ENCODE measurements at places on chromosomes 2 and 18.

DNA sequence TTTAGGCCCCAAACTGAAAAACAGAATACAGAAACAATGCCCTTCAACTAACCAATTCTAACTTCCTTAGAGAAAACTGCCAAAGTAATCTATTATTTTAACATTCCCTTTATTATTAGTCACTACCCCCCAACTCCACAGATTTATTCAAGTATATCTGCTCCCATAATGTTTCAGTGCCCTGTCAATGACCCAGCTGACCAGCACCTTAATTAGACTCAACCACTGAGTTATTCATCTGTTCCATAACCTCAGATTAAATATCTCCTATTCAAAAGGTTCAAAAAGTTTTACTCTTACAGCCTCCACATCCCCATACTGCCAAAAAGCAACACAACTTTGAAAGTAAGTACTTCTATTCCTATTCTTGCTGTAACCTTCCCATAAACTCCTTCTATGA, 202.4 kb downstream of the EXOC6B start:
- DNase-seq = no peak

GRCh38 chr2:69547984-69548715, 95.4 kb downstream of the AAK1 start:
- no peak for DNase-seq

- DNase-seq = no peak
Observed at GRCh38 chr2:236366397-236366796, 102.2 kb upstream of the ASB18 start.

DNA sequence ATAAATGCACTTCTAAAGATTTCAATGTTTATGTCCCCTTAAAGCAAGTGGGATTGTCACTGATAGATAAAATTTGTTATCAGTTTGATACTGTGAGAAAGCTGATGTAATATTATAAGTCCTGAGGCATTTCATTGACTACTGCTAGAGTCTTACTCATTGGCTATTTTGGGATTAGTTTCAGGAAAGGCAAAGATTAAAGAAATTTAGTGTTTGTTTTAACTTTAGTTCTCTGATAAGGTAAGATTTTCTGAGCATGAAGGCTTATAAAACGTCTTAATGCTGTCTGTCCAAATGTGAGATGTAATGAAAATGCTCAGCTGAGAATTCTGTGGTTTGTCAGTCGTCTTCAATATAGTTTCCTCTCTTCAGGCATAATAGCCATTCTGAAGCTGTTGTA, 886.4 kb upstream of the CDH2 start:
- no peak for DNase-seq

- DNase-seq = no peak
Observed at GRCh38 chr2:11267931-11268330, 76.5 kb downstream of the ROCK2 start.

GRCh38 chr2:159753797-159754196, 41.5 kb downstream of the MARCHF7 start:
- no peak for DNase-seq

DNA sequence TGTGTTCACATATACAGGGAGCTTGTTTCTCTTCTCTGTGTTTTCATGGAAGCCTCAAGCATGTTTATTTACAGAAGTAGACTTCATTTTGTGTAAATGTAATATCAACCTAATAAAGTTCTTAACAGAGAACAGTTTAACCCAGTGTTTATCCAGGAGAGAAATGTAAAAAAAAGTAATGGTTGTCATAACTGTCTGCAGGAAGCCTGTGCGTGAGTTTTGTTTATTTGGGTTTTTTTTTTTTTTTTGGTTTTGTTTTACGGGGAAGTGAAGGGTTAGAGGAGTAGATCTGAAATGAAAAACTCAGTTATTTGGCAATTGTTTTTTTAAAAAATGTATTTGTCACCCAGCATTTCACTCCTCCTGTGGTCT, 124.7 kb downstream of the RAPGEF4 start:
- no peak for DNase-seq

GRCh38 chr2:140791802-140792201, 1339.0 kb downstream of the LRP1B start:
- no peak for DNase-seq

DNA sequence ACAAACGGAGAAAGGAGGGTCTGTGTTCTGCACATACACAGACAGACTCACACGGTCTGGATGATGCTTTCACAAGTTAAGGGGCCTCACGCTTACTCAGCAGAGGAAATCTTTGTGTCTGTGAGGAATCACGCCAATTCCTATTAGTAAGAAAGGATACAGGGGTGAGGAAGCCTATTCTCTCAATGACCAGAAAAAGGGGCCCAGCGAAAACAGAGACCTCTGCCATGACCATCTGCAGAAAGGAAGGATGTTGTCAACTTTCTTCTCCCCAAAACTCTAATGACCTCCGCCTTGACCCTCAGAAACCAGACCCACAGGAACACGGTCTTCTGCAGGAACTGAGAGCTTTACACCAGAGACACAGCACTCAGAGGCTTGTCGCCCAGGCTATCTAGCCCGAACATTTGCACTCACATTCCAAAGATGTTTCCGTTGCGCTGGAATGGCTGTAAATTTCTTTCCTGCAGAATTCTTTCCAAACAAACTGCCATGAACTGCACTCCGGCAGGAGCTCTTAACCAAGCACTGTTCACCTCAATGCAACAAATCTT, 186.3 kb downstream of the TCF4 start:
- DNase-seq = no peak

DNA sequence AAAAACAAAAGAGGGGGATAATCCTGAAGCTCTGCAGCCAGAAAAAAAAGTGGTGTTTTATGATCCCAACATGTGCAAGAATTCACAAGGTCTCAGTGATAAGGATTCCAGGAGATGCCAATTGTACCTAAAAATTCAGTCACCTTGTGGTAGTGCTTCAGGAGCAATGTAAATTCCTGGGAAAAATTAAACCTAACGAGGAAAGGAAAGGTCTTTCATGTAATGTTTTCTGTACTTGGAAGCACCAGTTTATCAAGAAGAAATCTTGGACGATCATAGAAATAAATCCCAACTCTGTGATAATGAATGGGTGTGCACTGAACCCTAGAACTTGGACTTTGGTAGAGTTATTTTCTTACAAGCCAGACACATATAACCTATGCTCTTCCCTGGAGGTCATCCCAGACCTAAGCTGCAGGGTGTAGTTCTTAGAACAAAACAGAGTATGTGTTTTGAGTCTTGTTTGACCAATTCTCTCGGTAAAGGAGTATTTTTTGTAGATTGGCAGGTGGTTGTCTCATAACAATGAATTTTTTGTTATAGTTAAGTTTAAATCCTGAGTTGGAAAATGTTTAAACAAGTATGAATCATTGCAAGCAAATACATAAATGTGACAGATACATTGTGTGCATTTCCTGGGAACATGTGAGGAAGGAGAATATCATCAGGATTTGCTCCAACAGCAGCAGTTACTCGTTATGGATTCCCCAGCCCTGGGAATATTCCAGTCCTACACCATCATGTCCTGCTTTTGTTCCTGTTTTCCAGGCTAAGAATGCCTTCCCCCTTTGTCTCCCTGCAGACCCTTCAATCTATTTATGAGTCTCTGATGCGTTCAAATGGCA, 224.6 kb downstream of the NAPG start:
- no peak for DNase-seq

GRCh38 chr2:62760026-62760425, 54.5 kb downstream of the EHBP1 start:
- no peak for DNase-seq

DNA sequence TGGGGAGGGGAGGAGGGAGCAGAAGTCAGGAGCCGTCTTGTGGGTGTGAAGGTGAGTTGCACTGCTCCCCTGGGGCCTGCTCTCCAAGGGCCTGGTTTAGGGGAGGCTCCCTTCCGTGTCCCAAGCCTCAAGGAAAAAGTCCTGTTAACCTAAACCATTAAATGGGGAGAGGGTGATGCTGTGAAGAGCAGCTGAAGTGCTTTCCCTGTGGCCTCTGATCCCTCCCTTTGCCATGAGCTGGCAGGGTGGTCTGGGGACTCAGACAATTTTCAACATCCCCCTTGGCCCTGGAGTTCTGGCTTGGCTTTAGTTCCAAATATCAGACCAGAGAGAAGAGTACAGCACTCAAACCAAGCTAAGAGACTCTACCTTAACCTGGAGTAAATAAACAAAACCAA, 692 bp upstream of the POMC start:
- DNase-seq = no peak

GRCh38 chr18:58544616-58545337, 84.1 kb downstream of the ALPK2 start:
- DNase-seq = no peak

DNA sequence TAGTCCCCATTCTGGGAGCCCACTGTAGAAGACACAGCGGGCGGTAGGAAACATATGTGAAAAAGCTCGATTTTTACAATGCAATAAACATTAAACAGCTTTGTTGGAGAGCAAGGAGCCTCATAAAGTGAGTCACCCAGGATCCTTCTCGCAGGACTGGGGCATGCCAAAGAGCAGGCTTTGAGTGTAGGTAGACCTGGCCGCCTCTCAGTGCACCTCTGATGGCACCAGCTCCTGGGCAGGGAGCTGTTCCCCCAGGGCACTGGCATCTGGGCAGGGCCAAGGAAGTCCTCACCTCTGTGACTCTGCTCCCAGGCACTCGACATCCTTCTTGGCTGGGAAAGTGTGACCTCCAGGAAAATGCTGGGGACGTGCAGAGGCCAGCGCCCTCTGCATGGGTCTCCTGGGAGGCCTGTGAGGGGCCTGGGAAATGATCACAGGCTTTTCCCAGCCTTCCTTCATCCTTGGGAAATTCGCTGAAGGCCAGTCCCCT, 94.2 kb downstream of the POLR1A start:
- DNase-seq = no peak

DNA sequence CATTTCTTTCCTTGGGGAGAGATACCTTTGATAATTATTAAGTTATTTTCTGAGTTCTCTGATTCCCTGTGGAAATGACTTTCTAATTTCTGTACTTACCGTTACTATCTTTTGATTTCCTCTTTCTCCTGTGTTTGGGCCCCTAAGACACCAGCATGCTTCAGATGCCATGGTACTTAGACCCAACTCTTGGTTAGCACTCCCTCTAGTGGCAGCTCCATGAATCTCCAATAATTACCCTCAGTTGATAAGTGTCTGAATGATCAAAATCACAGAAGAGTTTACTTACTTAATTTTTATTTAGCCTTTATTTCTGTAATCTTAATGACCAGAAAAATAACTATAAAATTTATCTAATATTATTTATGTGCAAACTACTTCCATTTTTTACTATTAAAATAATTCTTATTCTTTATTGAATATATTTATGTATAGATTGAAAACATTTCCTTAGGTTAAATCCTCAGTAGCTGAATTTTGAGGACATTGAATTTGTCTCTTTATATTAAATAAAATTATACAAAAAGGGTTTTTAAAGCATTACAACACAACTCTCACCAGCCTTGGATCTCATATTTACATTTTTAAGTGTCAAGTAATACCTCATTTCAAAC, 300.4 kb downstream of the KCNS3 start:
- no peak for DNase-seq

DNA sequence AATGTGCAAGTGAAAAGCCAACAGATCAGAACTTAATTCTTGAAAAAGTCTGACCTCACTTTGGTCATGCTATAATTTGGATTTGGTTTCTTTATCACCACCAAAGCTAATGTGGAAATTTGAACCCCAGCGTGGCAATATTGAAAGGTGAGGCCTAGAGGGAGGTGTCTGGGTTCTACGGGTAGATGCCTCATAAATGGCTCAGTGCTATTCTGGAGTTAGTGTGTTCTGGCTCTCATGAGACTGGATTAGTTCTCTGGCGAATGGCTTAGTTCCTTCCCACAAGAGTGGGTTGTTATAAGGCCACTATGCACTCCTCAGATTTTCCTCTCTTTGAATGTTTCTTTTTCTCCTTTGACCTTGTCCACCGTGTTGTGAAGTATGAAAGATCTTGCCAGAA, 22.3 kb downstream of the ORC4 start:
- DNase-seq = no peak

GRCh38 chr2:153595939-153596338, 117.4 kb upstream of the RPRM start:
- no peak for DNase-seq

GRCh38 chr18:49690312-49690711, 123.0 kb downstream of the ACAA2 start:
- DNase-seq = no peak

DNA sequence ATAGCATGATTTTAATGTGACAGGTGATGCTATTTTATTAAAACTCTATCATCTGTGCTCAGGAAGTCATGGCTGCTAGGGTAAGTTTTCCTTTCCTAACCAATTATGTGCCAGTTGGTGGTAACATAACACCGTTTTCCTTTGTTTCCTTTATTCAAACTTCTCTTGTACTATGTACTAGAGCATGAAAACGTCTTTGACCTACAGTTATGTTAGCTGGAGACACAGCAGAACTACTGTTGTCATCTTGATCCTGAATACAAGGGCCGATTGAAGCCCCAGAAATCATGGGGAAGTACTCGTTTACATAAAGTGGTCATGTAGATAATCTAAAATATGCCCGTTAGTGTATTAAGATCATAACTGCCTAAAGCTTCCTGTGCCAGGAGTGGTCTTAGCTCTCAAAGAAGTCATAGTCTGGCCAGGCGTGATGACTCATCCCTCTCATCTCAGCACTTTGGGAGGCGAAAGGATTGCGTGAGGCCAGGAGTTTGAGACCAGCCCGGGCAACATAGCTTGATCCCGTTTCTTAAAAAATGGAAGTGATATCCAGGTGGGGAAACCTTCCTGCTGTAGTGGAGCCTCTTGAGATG, 20.5 kb downstream of the NEDD4L start:
- DNase-seq = no peak

GRCh38 chr2:186205254-186205911, 280.7 kb upstream of the ZC3H15 start:
- no peak for DNase-seq

DNA sequence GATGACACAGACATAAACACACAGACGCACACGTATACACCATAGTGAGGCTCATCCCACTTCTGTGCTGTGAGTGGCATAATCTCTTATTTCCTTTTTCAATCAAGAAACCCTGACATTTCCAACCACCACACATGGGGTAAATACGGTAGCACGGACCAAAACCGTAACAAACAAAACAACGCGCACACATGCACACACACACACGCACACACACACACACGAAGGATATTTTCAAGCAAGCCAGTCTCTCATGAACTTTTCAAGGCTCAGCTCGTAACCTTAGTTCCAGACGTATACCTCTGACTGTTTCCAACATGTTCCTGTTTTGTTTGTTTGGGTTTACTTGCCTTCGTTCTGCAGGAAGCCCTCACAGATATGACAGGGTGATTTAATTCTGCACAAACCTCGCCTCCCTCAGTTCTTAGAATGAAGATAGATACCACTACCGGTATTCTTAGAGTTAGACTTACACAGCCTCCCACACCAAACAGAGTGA, 119.8 kb downstream of the BCL2 start:
- no peak for DNase-seq

- no peak for DNase-seq
Observed at GRCh38 chr2:119549241-119549640, 5.0 kb downstream of the CFAP221 start.

GRCh38 chr18:74604774-74605173, 7.1 kb downstream of the ZNF407 start:
- no peak for DNase-seq

GRCh38 chr18:8681196-8681595, 24.2 kb upstream of the MTCL1 start:
- DNase-seq = no peak

- DNase-seq = peak; percentile 43
Observed at GRCh38 chr2:28391564-28392296, 928 bp upstream of the FOSL2 start.
